ENCODE measurements at places on chromosomes 7 and 10. TPM values are rescaled to one million over a fixed set of nuclear protein-coding genes. Genes with fewer than 3 reads are reported as not detected.

Gene OR2A1
- total RNA-seq, result 0.13 TPM

Gene AKR1C1
- 2.4 TPM for total RNA-seq

Gene OPN4
- not detected for total RNA-seq

Gene UBE3C
- 58.8 TPM for total RNA-seq

Gene TUBAL3
- not detected for total RNA-seq

Gene CHRM2
- total RNA-seq, result 2.9 TPM
